ENCODE measurements at places on chromosomes 16 and 17.

GRCh38 chr17:73838815-73839214, 194.6 kb upstream of the SDK2 start:
- no peak for DNase-seq

GRCh38 chr17:30922235-30923030, 688 bp downstream of the ADAP2 start:
- DNase-seq: peak; percentile 34

DNA sequence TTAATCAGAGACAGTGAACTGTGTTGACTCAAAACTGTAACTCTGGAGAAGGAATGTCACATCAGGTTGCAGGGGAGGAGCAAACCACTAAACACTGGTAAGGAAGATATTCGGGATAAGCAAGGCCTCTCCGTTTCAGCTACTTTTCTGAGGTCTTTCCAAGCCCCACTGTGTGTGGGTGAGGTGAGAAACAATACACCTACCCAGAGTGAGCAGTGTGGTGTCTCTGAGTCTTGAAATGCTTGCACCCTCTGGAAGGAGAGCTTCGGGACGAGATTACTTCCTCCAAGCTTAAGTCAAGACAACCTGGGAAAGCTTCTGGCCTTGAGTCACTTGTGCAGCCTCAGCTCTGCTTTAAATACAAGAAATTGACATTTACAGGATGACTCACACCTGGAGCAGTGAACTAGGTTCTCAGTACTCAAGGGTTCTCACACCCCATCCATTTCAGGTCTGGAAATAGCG, 2.5 kb upstream of the MAP3K14 start:
- no peak for DNase-seq

GRCh38 chr16:11251525-11252481, 4.2 kb downstream of the SOCS1 start:
- DNase-seq: no peak

GRCh38 chr17:80442764-80443163, 27.8 kb downstream of the ENDOV start:
- no peak for DNase-seq

- no peak for DNase-seq
Observed at GRCh38 chr16:17367923-17368322, 102.8 kb downstream of the XYLT1 start.

DNA sequence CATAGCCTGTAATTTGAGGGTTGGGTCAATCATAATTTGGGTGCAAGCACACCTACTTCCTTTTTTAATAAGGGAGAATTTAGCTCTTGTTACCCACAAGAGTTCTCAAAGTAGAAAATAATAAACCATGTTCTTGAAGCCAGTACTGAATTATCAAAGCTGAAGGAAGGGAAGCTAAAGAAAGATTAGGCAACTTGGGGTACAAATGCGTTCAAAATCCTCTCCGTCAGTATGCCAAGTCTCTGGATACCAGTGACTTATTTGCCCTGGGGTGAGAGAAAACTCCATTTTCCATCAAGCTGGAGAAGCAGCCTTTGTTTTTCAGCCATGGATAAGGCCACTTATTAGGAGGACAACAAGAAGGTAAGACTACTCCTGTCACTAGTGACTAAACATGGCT, 23.5 kb upstream of the DHRS13 start:
- DNase-seq: no peak

- no peak for DNase-seq
Observed at GRCh38 chr17:35002876-35003551, 22.7 kb downstream of the LIG3 start.

DNA sequence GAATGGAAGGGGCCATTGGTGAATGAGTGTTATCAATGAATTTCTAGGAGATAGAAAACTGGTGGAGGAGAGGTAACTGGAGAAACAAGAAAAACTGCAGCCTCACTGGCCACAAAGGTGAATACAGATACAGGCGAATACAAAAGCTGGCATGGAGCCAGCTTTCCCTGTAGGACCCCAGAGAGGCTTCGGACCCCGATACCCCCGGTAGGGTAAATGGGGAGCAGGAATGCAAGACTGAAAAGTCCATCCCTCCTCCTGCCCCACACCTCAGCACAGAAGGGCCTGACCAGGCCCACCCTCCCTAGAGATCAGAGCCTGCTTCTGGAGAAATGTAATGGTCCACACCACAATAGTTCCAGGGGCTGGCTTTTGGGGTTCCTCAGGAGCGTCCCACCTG, 4.9 kb upstream of the MYLK3 start:
- no peak for DNase-seq

DNA sequence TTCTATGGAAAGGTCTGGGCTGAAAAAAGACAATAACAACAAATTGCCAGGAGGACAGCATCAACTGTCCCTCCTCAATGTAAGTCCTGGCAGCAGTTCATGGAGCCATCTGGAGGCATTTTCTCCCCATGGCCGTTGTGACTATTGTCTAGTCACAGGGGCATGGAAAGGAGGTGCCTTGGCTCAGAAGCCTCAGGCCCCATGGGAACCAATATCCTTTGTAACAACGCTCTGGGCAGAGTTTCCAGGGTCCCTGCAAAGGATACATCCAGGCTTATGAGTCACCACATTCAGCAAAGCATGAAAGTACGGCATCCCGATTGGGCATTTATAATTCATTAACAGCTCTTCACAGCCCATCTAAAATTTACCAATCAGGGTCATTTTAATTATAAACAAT, 85.2 kb downstream of the GLG1 start:
- DNase-seq: no peak

Measured in retina (tissue), 1 donor.